ENCODE measurements at places on chromosomes 1 and 21.

- DNase-seq = no peak
Measured at GRCh38 chr1:51219022-51219421, 17.1 kb upstream of the RNF11 start.

DNA sequence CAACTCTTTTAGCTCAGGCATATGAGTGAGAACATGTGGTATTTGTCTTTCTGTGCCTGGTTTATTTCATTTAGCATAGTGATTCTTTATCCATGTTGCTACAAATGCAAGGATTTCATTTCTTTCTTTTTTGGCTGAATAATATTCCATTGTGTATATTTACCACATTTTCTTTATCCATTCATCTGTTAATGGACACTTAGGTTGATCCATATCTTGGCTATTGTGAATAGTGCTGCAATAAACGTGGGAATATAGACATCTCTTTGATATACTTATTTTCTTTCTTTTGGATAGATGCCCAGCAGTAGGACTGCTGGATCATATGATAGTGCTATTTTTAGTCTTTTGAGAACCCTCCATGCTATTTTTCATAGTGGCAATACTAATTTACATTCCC is 30.8 kb downstream of the ASB17 start:
- DNase-seq = no peak

DNA sequence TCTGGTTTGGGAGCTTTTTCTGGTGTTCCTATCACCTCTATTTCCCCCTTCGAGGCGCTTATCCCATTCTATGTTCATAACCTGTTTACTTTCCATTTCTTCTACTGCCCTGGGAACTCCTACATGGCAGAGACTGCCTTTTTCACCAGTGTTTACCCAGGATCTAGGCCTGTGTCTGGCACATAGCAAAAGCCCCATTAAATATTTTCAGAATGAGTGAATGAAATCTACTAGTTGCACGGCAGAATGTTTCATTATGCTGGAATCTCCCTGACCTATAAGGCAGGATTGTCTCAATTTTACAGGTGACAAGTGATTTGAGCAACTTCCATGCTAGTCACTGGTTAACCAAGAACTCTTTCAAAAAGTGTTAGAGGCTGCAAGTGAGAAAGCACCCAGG is 70.1 kb downstream of the PGM1 start:
- no peak for DNase-seq

DNA sequence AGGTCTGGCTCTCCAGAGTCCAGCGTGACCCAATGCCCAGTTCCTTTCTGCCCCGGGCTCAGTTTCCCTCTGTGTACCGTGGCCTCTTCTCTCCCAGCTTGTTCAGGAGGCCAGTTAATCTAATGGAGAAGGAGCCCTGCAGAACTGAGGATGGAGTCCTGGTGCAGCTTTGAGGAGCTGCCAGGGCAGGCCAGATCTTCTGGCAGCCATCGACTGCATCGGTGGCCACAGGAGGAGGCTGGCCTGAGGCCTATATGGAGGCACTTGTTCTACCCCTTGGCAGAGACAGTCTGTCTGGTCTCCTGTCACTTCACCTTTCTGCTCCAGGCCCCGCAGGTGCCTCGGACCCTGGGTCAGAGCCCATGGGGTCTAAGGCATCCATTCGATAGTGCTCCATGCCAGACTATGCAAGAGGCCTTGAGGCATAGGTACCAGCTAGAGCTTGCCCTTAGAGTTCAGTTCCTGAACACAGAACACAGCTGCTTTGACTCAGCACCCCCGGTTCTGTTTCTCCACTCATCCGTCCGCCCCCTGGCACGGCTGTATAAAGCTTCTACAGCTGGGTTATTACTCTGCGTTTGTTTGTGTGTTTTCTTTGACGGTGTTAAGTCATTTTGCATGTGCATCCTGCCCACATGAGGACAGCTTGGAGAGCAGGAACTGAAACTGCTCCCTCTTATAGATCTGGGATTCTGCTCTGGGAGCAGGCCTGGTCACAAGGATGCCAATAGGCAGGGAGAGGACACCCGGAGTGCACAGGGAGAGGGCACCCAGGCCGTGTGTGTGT is 18.5 kb upstream of the LRRN2 start:
- DNase-seq = no peak

DNA sequence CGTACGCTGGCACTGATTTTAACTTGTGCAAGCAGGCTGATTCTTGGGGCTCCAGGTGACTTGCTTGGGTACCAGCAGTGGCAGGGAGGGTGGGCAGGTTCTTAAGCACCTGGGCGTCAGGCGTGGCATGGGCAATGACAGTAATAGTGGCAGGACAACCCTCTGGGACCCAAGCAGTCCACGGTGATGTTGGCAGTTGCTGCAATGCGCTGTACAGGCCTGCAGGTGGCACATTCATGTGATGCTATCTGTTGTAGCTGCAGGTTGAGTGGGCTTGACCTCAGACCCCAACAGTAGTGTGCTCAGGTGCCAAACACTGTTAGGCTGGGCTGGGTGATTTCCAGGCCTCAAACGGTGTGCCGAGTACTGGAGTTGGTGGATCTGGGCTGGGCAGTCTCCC is 10.2 kb upstream of the OR10J4 start:
- DNase-seq = no peak
